Mammary epithelial cell (primary cell): ENCODE measurements at places on chromosomes 3 and 15. TPM values are rescaled to one million over a fixed set of nuclear protein-coding genes. Genes with fewer than 3 reads are reported as not detected.
A peak's percentile ranks its signal among the peaks of the same experiment; 100 is the strongest.

The GOLGA8M gene
- total RNA-seq, result 1.7 TPM in 1 of 2 replicates, not detected in the other

DNA sequence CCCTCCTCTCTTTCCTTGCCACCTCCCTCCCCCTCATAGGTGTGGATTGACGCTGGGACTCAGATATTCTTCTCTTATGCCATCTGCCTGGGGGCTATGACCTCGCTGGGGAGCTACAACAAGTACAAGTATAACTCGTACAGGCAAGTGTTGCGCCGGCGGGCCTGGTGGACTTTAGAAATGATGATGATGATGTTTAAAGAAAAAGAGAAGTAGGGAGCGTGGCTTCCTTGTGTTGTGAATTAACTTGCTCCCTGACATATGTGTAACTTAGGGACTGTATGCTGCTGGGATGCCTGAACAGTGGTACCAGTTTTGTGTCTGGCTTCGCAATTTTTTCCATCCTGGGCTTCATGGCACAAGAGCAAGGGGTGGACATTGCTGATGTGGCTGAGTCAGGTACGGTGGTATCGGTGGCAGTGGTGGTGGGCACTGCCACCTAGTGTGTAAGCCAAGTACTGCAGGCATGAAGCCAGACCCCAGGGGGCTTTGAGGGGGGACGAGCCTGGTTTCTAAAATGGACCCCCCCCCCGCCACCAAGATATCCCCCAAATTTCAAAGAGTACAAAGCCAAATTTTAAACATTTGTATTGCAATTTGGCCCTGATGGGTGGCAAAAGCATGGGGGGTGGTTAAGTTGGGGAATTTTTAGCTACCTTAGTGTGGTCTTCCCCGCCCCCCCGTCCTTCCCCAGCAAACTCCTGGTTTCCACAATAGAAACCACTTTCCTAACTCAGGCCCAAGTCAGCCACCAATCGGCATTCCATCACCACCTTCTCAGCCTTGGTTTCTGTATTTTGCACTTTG, 65.6 kb downstream of the SLC6A6 start:
- no peak for DNase-seq

- no peak for DNase-seq
Observed at GRCh38 chr3:119257654-119258410, 17.2 kb upstream of the B4GALT4 start.

DNA sequence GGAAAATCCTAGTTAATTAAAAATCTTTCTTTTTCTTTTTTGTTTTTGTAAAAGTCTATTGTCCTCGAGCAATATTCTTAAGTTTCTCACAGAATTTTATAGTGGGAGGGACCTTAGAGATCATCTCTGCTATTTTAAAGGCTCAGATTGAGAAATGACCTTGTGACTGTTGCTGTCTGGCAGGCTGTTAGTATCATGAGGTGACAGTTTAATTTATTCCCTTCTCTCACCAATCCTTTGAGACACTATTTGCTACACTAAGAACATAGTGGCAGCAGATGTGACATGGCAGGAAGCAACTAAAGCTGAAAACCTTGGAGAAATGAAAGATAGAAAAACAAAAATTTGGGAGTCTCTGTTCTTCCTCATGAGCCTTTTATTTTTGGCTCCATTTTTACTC, 24.9 kb downstream of the APPL1 start:
- no peak for DNase-seq

DNA sequence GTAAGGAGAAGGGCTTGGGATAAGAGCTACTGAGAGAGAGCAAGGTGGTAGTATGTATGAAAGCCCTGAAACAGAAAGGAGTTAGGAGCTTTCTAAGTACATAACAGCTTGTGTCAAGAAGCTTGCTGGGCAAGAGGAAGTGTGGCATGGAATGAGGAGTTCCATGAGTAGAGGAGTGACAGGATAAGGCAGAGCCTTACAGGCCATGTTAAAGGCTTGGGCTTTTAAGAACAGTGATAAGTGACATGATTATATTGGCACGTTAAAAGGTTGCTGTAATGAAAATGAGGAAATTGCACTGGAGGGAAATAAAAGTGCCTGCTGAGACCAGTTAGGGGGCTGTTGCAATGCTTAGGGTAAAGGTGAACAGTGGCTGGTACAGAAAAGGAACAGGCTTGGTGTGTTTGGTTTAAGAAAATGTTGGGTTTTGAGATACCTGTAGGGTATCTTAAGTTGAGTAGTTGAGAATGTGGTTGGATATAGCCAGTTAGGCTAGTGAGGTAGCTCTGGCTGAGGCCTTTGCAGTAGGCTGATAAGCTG, 49.0 kb downstream of the MEF2A start:
- DNase-seq, result no peak

DNA sequence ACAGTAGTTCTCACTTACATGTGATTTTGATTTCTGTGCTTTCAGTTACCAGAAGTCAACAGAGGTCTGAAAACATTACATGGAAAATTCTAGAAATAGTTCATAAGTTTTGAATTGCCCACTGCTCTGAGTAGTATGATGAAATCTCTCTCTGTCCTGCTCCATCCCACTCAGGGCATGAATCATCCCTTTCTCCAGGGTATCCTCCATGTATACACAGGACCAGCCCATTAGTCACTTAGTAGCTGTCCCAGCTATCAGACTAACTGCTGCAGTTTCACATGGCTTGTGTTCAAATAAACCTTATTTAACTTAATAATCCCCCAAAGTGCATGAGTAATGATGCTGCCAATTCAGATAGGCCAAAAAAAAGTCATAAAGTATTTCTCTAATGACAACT, 38.6 kb downstream of the EPHA3 start:
- peak; percentile 77 for DNase-seq

DNA sequence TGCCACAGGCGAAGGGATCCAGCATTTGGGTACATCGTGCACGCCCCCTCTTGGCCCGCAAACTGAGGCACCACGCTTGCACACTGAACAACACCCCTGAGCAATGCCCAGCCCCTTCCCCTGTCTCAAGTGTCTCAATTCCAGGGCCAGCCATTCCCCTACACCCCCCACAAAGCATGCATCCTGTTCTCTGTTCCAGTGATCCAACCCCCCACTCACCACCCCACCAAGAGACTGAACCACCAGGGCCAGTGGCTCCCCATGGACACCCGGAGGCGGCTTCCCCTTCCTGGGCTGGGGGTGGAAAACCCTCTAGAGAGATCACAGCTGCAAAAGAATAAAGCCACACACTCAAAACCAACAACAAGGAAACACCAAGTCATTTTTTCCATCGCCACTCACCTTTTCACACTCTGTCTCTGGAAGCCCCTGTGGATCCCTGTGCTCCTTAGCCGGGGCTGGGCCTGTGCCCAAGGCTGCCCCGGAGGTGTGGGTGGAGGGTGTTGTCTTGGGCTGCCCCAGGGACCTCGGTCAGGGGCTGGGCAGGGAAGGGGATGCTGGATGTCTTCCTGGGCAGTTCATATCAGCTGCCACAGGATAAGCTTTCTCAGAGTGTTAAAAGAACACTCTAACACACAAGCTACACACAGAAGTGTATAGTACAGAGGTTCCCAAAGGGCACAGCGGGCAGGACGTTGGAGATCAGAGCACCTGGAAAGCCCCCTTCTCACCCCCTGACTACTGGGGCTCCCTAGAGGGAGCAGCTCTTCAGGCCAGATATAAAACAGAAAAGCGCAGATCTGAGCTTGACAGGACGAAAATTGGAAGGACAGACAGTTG, 92.5 kb downstream of the CHSY1 start:
- DNase-seq, result no peak

- no peak for DNase-seq
Observed at GRCh38 chr3:51245867-51246266, 139.2 kb upstream of the MANF start.
